C1 segment of cervical spinal cord (tissue), 14 donors: ENCODE measurements at places on chromosomes 5 and 9.

DNA sequence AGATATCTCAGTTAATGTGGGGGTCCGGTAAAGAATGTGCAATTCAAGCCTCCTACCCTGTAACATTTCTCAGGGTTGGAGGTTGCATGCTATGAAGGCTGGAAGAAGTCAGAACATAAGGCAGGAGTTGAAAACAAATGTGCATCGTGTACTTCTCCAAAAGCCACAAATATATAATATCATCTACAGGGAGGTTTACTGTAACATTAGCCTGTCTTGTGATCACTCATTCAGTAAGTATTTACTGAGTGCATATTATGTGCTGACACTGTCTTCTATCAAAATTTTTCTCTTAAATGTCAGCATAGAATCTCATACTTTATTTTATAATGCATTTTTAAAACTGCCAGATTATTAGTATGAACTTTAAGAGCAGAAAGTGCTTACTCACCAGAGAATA lies 105.6 kb upstream of the ZNF366 start:
- no peak for DNase-seq

DNA sequence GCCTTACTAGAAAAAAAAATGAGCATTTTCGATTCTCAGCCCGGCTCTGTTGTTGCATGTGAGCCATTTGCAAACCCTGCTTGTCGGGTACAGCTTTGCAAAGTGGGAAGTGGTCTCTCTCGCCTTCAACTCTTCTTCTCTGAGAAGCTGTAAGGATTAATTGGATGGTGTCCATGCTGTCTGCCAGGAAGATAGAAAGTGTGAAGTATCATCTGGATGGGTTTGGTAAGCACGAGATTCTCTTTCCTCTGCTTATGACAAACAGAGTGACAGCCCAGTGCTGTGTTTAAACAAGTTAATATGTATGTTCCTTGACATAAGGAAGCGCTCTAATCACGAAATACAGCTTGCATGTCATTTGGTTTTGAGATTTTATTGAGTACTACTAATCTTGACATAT lies 109.1 kb upstream of the SPATA31D4 start:
- DNase-seq = no peak

DNA sequence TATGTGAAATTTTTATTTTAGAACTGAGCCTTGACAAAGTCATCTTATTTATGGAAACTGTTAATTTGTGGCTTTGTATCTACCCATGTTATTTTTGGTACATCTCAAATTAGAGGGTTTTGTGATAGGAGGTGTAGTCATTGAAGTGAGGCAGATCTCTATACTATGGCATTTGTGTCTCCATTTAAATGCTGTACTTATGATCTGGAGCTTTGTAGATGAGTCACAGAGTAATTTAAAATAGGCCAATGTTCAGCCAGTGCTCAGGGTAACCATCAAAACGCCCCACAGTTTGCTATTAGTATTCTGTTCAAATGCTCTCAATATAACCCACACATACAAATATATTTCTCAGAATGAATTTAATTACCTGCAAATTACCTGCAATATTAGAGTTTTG lies 351.5 kb upstream of the KLF9 start:
- no peak for DNase-seq

DNA sequence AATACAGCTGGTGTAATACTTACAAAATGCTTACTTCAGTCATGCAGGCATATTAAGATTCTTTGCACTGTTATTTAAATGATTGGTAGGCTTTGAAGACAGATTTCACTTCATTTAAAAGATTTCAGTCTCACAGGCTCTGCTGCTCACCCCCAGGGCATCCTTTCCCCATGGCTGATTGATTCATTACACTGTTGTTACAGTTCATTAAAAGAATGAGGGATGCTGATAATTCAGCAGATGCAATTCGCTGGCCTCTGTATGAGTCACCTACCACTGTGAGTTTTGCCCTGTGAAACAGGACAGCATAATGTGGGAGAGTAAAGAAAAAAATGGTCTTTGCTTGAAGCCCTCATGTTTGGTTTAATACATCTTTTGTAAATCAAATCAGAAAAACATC lies 246.9 kb downstream of the CYLC2 start:
- no peak for DNase-seq

GRCh38 chr9:134369416-134370212 lies 43.4 kb downstream of the RXRA start:
- DNase-seq = no peak
